ENCODE measurements at places on chromosomes 5 and 9.

GRCh38 chr9:91221332-91221731 lies 140.4 kb downstream of the AUH start:
- DNase-seq = no peak

GRCh38 chr9:91160599-91161464 lies 200.9 kb downstream of the AUH start:
- no peak for DNase-seq

- DNase-seq = no peak
Measured at GRCh38 chr9:89718651-89719050, 113.8 kb downstream of the GADD45G start.

- DNase-seq = peak; percentile 33
Measured at GRCh38 chr5:65262649-65263059, 219.1 kb downstream of the ADAMTS6 start.

DNA sequence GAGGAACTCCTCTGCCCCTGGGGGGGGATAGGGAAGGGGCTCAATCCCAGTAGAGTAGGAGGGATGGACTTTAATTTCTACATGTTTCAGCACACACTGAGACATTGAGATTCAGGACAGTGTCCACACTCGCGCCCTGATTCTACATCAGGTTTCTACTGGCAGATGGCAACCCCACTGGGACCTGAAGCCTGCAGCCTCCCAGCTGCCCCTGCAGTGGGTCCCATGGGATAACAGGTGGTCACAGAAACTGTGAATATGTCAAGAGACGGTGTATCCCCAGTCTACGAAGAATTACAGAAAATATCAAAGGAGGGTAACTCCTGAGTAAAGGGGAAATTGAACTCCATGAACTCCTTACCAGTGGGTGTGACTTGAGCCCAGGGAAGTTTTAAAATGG lies 2.4 kb upstream of the TERT start:
- DNase-seq = no peak

DNA sequence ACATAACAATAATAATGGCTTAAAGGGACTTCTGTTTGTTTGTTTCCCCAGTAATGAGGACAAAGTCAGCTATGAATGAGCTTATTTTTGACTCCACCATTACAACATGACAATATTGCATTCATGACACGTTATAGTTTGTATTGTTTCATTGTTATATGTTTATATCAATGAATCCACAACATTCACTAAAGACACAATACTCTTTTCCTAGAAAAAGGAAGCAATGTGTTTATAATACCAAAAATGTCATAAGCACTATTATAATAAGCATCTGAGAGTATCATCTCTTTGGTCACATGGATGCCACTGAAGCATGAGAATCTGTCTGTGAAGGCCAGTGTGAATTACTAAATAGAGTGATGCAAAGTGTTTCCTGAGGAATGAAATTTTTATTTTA lies 1026.9 kb upstream of the C9orf72 start:
- no peak for DNase-seq

DNA sequence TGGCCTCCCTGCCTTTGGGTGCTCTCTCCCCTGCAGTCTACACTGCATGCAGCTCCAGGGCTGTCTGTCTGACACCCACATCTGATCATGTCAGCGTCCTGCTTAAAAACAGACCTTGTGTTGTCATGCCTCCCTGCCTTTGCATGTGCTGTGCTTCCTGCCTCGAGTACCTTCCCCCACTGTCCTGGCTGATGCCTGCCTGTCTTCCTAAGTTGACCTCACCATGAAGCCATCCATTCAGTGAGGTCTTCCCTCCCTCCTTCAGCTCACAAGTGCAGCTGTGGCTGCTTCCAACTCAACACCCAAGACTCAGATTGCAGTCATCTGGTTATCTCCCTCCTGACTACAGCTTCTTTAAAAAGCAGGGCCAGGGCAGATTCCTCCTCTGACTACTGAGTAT lies 5.5 kb downstream of the ANGPTL2 start:
- DNase-seq = no peak

DNA sequence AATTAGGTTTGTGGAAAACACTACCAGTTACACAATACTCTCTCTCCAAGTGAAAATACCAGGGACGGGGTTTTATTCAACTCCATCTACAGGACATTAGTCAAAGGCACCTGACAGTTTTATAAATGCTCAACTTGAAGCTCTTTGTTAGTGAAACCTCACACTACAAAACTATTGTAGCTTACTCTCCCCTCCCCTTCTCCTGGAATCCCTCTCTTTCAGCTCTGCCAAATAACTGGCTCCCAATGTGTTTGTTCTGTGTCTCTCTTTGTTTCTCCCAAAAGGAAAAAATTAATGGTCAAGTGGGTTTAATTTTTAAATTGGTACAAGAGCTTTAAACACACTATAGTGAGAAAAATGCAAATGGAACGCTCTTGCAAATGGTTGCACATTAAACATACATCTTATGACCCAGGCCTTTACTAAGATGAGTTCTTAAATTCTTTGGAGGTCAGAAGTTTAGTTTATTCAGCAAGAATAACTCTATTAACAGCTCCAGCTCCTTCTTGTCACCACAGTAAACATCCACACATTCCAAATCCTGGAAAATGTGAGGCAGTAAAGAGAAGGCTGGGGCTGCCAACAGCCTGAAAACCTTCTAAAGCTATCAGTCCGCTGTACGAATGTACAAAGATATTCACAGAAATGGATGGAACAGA lies 48.4 kb downstream of the ZNF608 start:
- DNase-seq = no peak

DNA sequence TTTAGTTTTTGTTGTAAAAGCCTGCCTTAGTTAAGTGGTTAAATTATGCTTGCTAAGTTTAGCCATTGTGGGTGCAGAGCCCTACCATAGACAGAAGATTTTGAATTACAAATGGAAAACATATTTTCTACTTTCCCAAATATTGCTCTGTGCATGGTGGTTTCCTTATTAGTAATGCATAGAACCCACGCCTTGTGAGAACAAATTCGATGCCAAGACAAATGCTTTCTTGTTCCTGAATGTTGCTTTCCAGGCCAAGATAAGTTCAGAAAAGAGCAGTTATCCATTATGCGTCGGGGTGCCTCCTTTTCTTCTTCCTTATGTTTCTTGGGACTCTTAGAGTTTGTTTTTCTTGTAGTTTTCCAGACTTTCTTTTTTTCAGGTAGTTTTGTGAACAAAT lies 31.0 kb upstream of the GARNL3 start:
- no peak for DNase-seq

- DNase-seq = no peak
Measured at GRCh38 chr9:95383845-95384244, 66.3 kb upstream of the FANCC start.

- no peak for DNase-seq
Measured at GRCh38 chr5:139904566-139904815, 108.9 kb downstream of the PSD2 start.

- DNase-seq = no peak
Measured at GRCh38 chr5:178077751-178078150, 35.6 kb upstream of the N4BP3 start.

- no peak for DNase-seq
Measured at GRCh38 chr5:179887802-179888201, 19.9 kb downstream of the TBC1D9B start.

- no peak for DNase-seq
Measured at GRCh38 chr5:55316837-55317236, 9.0 kb downstream of the MTREX start.

GRCh38 chr9:37066139-37066725 lies 32.2 kb upstream of the PAX5 start:
- no peak for DNase-seq

GRCh38 chr5:84372066-84372695 lies 12.5 kb downstream of the EDIL3 start:
- no peak for DNase-seq

- no peak for DNase-seq
Measured at GRCh38 chr5:81067406-81067805, 107.2 kb downstream of the RASGRF2 start.

- DNase-seq = peak; percentile 51
Measured at GRCh38 chr9:88949425-88949824, 41.8 kb upstream of the S1PR3 start.
